Activated CD8-positive, alpha-beta memory T cell treated with anti-CD3 and anti-CD28 coated beads, Interleukin-2, amount 50 U/mL, for 4 hours (primary cell): ENCODE measurements at places on chromosomes 3 and 15.

GRCh38 chr15:35330048-35330695 is 215.8 kb downstream of the DPH6 start:
- DNase-seq: no peak

- DNase-seq: no peak
Observed at GRCh38 chr3:27528791-27529190, 44.6 kb upstream of the SLC4A7 start.

- DNase-seq: no peak
Observed at GRCh38 chr3:62833538-62833937, 41.7 kb downstream of the CADPS start.

DNA sequence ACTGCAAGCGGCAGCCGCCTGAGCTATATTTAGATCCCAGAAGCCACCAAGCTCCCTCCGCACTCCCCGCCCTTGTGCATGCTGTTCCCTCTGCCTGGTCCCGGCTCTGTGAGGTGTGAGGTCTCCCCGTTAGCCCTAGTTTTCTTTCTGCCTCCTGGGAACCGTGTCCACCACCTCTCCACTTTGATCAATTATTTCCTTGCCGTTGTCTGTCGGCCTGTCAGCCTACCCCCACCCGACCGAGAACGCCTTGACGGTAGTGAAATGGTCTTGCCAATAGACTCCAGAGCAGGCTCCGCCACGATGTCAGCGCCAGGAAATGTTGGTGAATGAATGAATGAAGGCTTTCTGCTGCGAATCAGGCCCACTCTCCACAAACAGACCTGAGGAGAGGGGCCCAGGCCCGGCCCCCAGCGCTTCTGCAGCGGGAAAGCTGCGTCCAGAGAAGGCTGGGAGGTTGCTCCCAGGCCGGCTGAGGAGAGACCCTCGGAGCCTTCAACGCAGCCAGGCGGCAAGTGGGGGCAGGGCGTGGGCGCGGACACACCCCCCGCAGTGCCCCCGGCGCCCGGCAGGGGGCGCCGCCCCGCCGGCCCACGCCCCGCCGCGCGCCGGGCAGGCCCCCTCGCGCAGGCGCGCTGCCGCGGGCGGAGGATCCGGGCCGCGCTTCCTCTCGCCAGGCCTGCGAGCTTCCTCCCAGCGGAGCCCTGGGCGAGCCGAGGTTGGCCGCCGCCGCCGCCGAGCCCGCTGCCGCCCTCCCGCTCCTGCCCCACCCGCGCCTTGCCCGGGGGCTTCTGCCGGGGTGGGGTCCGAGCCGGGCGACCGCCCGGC is at the start of gene CSK:
Gene CSK (plus strand): TSS at position 650 of the 828 bp plus-strand sequence. CDS start 16,218 bp downstream, outside the sequence.
- peak; percentile 76 for DNase-seq

DNA sequence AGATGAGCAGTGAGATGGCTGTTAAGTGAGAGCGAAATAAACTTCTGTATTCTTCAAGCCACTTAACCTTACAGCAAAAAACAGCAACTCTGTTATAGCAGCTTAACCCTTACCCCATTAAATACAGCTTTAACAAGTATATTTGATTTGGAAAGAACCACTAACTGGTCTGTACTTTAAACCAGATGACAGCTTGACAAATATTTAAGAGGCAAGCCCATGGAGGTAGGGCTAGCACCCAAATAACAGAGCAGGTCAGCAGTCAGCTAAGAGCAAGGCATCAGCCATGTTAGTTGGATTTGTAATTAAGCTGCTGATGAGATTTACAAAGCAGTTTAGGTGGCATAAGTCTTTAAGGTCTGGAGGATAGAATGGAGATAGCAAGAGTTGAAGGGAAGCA is 3.5 kb downstream of the LZTFL1 start:
- DNase-seq: no peak

- no peak for DNase-seq
Observed at GRCh38 chr15:39433376-39433775, 147.5 kb upstream of the THBS1 start.

DNA sequence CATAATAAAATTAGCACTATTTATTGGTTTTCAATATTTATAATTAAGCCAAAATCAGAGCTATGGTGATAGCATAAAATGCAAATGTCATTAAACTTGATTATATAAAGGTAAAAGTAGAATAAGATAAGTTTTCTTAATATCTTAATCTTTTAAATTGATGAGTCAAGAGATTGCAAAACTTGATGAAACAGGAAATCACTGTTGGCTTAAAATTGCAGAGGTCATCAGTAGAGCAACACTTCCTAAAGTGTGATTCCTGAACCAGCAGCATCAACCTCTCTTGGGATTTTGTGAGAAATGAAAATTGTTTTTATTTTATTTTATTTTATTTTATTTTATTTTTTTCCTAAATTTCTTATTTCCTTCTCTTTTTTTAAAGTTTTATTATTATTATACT is 226.4 kb upstream of the CTDSPL start:
- DNase-seq: no peak

DNA sequence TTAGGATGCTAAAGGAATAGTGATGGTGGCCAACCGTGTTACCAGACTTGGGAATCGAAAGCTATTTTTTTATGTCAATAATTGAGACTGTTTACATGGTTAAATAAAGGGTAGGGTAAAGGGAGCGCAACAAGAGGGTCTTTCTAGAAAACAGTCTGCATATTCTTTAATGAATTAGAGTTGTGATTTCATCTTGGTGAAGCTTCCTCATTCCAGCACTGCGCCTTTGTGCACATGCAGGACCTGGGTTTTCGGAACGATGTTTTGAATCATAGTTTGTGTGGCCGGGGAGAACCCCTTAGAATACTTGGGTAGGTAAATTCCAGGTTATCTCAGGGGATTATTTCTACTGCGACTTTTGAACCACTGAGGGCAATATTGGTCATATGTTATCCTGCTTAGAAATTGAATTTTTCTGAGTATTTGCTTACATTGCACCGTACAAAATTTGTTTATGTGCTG is 1.3 kb downstream of the PIK3CA start:
- peak; percentile 39 for DNase-seq

- no peak for DNase-seq
Observed at GRCh38 chr3:137988152-137988551, 21.8 kb upstream of the CLDN18 start.

GRCh38 chr3:151772825-151773480 is 39.2 kb downstream of the AADACL2 start:
- DNase-seq: no peak

DNA sequence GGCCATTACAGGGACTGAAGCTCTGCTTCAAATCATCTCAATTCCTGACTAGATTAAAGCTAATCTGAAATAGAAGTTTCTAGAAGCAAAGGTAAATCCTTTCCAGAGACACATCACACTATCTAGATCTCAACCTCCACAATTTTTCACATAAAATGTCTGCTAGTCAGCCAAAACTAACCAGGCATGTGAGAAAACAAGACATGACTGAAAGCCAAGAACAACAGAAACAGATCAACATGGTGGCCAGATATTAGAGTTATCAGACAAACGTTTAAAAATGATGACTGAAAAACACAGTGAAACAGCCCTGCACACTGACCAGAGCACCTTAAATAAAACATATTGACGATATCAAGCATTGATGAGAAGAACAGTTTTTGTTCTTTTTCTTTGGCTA is 59.1 kb downstream of the SUMF1 start:
- DNase-seq: no peak

GRCh38 chr15:53757906-53758305 is 1.6 kb downstream of the WDR72 start:
- no peak for DNase-seq

DNA sequence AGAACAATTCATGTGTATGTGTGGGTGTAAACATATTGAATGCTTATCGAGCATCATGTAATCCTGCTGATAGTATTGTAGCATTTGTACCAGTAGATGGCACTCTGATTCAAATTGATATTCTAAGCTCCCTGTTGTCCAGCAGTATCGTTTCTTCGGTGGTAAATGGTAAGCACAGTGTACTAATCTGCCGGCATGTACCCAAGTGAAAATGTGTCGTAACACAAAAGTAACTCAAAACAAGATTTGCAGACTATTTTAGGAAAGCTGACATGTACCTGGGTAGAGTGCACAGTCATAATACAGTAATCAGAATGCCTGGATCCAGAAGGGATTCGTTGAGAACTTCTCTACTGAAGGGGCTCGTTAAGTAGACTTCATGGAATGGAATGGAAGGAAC is 31.7 kb upstream of the MNS1 start:
- no peak for DNase-seq

- DNase-seq: no peak
Observed at GRCh38 chr3:187343670-187344069, 24.5 kb upstream of the RTP4 start.

DNA sequence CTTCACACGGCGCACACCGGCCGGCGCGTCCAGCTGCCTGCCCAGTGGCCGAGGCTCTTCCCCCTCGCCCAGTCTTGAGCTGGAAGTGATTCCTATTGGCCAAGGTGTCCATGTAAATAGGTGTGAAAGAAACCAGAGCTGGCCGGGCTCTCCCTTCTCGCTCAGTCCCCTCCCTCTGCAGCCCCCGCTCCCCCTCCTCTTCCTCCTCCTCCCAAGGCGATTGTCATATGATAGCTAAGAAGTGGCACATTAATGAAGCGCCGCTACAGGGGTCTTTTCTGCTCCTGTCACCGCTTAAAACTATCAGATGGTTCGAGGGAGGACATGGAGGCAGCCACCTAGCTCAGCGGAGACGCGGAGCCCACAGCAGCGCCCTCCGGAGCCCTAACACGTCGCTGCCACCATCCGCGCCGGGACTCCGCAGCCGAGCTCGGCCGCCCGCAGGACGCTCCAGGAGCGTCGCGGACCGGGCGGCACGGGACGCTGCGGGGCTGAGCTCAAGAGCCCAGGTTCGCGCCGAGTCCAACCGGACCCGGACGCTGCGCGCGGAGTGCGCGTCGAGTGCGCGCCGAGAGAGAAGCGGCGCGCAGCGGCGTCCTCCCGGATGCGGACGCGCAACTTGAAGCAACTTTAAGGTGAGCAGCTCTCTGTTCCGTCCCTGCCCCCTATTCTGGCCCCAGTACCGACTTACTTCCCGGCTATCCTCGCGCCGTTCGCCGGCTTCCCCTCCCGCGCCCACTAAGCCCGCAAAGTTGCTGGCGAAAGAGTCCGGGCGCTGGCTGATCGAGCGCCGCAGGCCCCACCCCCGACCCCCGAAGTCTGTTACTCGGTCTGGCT is at the start of gene FOXB1:
Gene FOXB1 (plus strand): TSS at position 303 of the 837 bp plus-strand sequence. CDS start 653 bp downstream, outside the sequence.
- DNase-seq: no peak

DNA sequence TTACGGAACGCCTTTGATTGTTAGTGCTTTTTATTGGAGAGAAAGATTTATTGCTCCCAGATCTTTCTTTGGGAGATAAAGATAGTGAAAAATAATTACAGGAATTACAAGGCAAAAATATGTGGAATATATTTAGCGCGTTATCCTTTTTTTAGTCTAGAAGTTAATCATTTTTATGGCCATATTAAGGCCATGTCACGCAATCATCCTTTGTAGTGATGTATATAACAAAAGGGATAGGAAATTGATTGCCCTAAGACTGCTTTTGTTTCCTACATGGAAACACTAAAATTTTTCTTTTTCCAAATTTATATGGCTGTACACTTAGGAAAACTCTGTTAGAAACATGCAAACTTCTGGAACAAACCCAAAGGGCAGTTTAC is 1.5 kb downstream of the TRPC1 start:
- no peak for DNase-seq

DNA sequence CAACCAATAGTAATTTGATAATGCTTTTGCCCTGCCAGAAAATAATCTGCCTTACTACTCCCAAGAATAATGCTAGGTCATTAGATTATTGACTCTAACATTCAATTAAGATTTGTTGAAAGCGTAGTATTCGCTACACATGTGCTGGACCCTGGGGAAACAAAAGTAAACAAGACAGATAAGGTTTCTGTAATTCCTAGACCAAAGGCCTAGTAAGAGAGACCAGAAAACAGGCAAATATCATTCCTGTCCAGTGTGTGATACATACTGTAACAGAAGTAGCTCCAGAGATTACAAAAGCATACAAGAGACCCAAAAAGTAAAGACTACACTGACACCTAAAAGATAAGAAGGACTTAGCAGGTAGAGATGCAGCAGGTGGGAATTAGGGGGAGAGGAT is 60.8 kb downstream of the PLOD2 start:
- no peak for DNase-seq

DNA sequence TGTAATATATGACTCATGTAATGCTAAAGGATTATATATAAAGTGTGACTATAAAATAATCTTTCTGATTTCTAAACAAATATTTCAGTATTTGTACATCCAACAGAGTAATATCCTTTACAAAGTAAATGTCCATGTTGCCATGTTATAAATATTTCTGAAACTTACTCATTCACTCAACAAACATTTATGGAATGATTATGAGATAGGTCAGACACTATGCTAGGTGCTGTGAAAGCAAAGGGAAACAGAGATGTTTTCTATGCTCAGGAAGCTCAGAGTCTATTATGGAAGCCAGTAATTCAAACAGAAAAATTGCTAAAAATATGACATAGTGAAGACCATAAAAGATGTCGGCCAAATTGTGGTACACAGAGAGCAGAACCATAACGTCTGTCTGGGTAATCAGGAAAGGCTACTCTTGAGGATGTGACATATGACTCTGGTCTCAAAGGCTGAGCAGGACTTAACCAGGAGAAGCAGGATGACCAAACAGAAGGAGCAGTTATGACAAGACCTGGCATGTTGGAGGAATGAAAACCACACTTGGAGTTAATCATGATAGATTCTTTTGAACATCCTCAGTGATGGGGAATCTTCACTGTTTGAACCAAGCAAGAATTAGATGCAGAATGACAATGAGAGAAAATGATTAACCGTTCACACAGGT is 39.0 kb upstream of the MYO5C start:
- DNase-seq: no peak

DNA sequence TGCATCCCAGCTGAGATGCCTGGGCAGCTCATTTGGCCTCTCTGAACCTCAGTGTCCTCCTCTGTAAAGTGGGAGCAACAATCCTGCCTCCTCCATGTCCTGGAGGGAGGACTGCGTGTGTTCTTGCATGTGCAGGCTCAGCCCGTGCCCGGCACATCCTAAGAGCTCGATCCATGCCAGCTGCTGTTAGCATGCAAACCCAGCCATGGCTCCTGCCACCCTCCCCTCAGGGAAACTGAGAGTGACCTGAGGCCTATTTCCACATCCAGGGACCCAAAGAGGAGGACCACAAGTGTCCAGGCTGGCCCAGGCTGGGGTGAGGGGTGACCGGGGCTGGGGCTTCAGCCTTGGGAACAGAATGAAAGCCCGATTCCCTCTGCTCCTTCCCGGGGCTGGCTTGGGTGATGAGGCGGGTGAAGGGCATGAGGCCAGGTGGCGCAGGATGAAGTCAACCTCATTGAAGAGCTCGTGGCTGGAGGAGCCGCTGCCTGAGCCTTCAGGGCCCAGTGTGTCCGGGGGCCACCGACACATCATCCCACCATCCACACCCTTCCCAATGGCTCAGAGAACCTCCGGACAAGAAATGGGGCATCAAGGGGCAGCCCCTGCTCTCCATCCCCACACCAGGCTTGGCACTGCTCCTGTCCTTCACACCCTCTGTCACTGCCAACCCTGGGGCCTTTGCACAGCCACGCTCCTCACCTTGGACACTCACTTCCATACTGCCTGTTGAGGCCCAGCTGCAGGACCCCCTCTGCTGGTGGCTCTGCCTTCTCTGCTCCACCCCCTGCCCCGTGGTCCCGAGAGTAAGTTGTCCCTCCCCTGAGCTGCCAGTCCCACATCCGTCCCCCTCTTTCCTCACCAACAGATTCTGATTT is 42.5 kb downstream of the ADAMTS7 start:
- DNase-seq: no peak

- no peak for DNase-seq
Observed at GRCh38 chr3:60754617-60755016, 496.6 kb downstream of the FHIT start.
